ENCODE measurements at places on chromosomes 6 and 20.

DNA sequence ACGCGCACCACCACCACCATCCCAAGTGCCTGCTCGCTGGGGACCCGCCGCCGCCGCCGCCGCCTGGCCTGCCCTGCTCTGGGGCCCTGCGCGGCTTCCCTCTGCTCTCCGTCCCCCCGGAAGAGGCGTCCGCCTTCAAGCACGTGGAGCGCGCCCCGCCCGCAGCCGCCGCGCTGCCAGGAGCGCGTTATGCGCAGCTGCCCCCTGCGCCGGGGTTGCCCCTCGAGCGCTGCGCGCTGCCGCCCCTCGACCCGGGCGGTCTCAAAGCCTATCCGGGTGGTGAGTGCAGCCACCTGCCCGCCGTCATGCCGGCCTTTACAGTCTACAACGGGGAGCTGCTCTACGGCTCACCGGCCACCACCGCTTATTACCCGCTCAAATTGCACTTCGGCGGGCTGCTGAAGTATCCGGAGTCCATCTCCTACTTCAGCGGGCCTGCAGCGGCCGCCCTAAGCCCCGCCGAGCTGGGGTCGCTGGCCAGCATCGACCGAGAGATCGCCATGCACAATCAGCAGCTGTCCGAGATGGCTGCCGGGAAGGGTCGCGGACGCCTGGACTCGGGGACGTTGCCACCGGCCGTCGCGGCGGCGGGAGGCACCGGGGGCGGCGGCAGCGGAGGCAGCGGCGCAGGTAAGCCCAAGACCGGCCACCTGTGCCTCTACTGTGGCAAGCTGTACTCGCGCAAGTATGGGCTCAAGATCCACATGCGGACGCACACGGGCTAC is 7.2 kb downstream of the PRDM13 start:
- no peak for DNase-seq

DNA sequence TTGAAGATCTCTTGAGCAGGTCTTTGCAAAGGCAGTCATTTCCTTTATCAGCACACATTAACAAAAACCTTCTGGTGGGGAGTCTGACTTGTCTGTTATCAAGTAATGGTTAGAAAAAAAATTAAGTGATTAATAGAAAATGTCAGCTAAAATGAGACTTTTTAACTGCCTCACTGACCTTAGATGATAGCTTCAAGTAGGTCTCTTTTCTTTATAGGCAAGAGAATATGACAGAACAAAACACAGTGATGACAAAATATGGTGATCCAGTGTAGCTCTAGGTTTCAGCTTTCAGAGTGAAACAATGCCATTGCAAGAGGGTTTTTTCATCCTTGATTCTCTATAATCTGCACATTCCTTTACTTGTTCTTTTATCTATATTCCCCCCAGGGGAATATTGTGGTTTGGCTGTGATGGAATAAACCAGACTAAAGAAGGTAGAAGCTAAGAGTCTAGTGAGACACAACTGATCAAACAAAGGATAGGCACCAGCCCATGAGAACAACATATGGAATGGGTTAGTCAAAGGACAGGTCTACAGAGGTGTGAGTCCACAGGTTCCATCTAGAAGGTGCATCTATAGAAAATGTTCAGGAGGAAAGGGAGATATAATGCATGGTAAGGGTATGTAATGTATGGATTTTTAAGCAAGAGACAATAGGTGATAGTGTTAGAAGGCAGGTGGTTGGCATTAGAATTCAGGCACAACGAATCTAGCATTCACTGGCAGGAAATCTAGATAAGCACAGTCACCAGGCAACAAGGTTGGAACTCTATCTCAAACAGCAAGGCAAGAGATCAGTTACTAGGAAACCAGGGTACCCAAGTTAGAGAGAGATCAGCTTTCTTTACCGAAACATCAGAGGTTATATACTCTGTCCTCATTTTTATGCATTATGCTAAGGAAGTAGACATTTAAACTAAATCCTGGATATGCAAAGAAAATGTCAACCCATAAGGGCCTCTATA is 228.9 kb upstream of the SMLR1 start:
- no peak for DNase-seq

- no peak for DNase-seq
Measured at GRCh38 chr6:138092686-138093085, 14.5 kb downstream of the PERP start.

DNA sequence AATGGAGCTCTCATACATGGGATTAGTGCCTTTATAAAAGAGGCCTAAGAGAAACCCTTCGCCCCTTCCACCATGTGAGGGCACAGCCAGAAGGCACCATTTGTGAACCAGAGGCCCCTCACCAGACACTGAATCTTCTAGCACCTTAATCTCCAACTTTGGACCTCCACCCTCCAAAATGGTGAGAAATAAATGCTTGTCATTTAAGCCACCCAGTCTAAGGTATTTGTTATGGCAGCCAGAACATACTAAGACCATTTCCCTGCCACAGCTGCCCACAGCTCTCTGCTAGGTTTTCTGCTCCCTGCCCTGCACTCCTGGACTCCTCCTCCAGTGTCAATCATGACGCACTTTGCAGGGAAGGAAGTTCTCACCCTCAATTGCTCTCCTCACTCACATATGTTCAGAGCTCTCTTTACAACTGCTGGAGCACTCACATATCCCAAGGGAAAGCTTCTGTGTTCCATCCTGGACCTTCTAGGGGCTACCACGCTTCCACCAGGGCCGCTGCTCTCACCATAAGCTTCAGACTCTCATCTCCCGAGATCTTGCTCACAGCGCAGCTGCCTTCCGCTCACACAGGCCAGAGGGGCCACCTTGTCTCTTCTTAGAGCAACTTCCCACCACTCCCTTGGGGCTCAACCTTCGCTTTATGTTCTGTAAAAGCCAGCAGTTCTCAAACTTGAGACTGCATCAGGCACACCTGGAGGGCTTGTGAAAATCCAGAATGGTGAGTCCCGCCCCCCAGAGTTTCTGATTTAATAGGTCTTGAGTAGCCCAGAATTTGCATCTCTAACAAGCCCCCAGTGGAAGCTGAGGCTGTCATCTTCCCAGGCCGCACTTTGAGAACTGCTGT is 1.6 kb upstream of the LY86 start:
- DNase-seq = no peak

DNA sequence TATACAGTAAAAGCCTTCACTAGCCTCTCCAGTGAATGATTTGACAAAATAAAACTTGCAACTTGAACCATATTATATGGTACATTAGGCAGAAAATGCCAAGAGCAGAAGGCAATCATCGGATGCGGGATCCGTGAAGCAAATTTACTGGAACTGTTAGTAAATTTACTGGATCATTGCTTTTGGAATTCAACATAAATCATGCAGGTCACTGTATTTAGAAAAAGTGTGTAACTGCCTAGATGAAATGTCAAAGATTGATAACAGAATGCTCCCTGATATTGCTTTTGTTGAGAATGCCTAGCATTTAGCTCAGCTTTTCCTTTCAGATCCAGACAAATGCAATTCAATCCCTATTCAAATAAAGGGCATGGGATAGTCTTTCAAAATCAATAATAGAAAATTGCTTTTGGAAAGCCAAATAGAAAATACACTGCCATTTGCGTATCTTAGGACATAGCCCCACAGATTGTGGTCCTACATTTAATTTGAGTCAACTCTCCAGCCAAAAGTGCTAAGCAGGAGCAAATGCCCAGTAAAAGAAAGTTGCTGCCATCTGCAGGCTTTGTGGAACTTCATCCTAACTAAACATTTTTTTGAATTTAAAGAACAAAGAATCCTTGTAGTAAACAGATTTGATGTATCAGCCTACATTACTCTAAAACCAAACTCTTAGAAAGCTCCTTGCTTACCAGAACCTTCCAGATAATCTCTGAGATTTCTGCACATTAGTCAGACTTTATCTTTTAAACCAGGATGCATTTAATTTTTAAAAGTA is 109.5 kb upstream of the HSF2 start:
- no peak for DNase-seq

GRCh38 chr6:141552463-141552862 is 580.3 kb upstream of the GJE1 start:
- no peak for DNase-seq

GRCh38 chr6:56227071-56227879 is 20.1 kb downstream of the COL21A1 start:
- no peak for DNase-seq

- DNase-seq = peak; percentile 3
Measured at GRCh38 chr20:52379723-52380336, 188.3 kb upstream of the ZFP64 start.

GRCh38 chr6:83867527-83868161 is 8.2 kb downstream of the CYB5R4 start:
- no peak for DNase-seq

DNA sequence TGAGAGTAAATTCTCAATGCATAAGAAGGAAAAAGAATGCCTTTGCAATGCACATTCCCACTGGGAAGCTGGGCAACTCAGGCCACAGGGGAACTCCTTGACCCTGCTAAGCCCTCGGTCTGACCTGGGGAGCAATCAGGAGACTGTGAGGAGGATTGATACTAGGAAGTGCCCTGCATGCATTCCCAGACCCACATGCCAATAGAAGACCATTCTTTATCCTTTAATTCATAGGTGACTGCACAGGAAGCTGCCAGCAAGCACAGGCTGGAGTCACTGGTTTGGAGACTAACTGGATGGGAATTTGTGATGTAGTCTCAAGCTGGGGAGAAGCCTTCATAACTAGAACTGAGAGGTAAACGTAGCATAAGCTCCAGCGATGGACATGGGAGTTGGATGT is 1012.7 kb downstream of the EYS start:
- DNase-seq = no peak

GRCh38 chr6:158622545-158623190 is 21.9 kb downstream of the DYNLT1 start:
- DNase-seq = no peak

DNA sequence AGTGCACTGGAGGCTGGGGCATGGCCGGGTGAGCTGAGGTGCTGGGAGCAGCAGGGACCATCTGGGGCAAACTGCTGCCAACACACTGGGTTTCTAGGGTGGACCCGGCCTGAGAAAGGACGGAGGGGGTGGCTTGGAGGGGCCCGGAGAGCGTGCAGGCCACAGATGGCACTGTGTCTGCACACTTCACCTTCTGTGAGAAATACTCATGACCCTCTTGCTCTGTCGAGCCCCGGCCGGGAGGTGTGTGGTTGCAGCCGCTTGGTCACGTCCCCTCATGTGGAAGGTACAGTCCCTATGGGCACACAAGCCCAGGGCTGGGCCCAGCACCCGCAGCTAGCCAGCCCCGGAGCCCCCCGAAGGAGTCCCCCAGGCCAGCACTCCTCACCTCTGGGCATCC is 59.7 kb downstream of the RBM38 start:
- no peak for DNase-seq

DNA sequence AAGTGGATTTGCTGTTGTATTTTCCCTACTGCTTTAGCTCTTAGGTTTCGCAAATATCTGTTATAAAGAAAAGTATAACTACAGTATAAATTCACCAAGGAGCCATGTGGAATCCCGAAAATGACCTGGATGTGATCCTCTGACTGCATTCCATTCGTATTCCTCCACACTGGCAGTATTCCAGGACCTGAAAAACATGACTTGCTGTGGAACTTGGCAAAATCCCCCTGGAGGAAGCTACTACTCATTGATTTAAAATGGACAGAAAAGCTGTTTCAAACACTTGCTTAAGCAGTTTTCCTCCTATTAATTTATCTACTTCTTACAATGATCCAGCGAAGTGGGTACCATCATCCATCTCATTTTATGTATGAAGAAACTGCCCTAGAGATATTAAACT is 13.3 kb upstream of the ENPP5 start:
- DNase-seq = no peak

DNA sequence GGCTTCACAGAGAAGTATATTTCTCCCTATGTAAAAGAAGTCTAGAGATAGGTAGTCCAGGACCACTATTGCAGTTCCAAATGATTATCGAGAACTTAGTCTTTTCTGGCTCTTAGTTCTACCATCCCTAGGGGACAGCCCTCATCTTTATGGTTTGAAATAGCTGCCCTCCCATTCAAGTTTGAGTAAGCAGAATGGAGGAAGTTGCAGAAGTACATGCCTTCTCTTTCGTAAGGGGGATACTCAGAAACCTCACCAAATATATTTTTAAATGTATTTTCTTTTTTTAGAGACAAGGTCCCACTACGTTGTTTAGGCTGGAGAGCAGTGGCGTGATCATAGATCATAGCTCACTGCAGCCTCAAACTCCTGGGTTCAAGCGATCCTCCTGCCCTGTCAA is 236.8 kb upstream of the RREB1 start:
- DNase-seq = no peak

DNA sequence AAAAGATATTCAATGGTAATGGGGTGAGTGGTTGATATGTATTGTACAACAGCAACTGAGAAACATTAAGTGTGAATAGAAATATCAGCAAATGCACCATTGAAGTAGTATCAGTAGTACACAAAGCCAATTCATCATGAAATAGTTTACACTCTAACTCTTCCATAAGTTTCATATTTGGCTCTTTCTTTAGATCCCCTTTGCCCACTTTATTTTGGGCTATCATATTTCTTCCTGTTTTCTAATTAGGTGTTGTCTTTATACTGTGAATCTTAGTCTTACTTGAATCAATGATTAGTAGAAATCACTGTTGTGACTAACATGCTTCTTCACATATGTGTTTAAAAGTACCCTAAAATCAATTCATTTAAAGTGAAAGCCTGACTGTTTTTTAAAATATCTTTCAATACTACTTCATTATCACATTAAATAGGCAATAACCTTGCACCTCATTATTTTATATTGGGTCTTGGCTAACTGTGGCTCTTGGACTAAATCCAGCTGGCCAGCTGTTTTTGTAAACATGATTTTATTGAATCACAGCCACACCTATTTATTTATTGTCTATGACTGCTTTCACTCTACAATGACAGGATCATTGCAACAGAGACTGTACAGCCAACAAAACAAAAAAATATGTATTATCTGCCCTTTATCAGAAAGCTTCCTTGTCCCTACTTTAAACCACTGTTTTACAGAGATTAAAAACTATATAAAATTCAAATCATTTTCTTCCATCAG is 38.9 kb downstream of the EYS start:
- no peak for DNase-seq

GRCh38 chr6:22913612-22914011 is 344.2 kb downstream of the HDGFL1 start:
- DNase-seq = no peak

GRCh38 chr6:166423051-166423745 is 40.5 kb upstream of the MPC1 start:
- DNase-seq = no peak

DNA sequence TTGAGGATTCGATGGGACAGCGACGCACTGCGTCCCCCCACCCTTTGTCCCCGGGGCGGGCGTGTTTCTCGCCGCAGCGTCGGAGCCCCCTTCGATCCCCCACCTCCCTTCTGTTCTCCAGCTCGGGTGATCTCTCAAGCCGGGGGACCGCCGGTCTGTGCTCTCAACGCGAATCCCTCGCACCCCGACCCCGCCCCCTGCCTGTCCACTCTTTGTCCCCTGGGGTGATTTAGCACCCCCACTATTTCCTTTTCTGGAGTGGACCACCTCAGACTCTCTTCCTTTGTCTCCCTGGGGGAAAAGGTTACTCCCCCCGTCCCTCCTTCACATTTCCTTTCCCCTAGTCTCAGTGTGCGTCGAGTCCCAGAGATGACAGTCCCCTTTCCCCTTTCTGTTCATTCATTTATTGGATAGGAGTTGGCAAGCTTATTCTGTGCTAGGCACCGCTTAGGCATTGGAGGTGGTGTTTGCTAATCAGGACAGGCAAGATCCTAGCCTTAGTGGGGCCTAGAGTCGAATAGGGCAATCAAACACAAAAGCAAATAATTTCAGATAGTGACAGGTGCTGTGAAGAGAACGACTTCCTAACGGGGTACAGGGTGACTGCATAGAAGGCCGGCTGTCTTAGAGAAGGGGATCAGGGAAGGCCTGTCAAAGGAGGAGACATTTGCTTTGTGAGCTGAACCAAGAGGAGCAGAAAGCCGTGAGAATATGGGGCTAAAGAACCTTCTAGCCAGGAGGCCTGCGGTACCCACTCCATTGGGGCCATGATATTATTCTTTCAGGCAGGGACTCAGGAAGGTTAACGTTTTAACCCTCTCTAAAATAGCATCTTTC is 741 bp downstream of the PTPN1 start:
- no peak for DNase-seq
